CD4-positive, alpha-beta T cell treated with Interleukin-10 for 1 hour (primary cell): ENCODE measurements at places on chromosomes 16 and 17.

GRCh38 chr17:80394629-80395216 lies 20.2 kb upstream of the ENDOV start:
- no peak for DNase-seq

- peak; percentile 29 for DNase-seq
Measured at GRCh38 chr16:81204798-81205680, 33.5 kb upstream of the BCO1 start.

- no peak for DNase-seq
Measured at GRCh38 chr16:61362585-61362984, 673.7 kb downstream of the CDH8 start.

- DNase-seq: no peak
Measured at GRCh38 chr17:58996968-58997367, 109.7 kb downstream of the TRIM37 start.

DNA sequence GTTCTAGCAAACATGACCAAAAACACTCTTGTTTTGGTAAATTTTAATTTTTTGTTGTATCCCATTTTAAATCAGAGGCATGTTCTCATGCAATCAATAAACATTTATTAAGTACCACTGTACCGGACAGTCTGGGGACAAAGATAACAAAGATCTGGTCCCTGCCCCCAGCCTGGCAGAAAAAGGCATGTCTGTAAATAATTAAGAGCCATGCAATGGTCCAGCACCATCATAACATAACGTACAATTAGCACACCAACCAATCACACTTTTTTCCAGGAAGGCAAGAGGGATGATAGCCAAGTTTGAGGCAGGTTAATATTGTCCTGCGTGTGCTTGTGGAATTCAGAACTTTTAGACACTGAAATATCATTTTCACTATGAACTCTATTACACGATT lies 3.5 kb downstream of the KCNJ16 start:
- no peak for DNase-seq

GRCh38 chr17:70168977-70169708 lies at the start of gene KCNJ2:
Gene KCNJ2, plus strand, starts transcription at chr17:70169532. Its CDS starts 5,508 bp downstream, at chr17:70175040.
- peak; percentile 51 for DNase-seq

GRCh38 chr17:57480438-57481196 lies 224.3 kb downstream of the MSI2 start:
- no peak for DNase-seq

DNA sequence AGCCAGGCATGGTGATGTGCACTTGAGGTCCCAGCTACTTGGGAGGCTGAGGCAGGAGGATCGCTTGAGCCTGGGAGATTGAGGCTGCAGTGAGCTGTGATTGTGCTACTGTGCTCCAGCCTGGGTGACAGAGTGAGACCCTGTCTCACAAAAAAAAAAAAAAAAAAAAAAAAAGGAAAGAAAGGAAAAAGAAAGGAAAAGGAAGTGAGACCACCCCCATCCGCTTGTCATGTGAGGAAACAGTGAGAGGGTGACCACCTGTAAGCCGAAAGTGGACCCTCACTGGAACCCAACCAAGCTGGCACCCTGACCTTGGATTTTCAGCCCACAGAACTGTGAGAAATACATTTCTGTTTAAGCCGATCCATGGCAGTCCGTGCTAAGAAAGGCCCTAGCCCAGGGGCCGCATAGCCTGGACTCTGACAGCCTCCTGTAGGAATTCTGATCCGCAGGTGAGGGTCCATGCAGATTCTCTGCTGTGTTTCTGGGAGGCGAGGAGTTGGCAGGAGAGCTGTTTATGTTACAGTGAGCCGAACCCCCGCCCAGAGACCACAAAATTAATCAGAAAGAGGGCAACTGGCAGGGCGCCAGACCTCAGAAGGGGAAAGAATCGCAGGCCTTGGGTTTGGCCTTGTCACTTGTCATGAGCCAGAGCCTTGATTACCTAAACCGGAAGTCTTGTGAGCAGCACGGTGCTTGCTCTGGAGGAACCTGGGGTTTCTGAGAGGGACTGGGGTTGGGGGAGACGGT lies 945 bp downstream of the SGSH start:
- peak; percentile 92 for DNase-seq

DNA sequence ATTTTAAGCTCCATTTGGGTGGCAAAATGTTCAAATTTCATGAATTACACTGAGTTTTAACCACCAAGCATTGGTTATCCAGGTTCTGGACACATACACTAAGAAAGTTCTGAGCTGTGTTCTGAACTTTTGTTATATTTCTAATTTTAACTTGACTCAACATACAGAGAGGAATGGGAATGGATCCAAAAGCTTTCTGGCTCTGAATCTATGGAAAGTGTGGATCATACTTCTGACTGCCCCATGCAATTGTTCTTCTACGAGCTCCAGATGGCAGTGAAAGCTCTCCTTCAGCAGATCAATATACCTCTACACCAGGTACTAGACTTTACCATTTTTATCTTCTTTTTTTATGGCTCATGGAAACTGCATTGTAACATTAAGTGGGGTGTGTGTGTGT lies 113.0 kb upstream of the NOG start:
- no peak for DNase-seq

- DNase-seq: no peak
Measured at GRCh38 chr16:75096656-75097055, 19.9 kb downstream of the LDHD start.

DNA sequence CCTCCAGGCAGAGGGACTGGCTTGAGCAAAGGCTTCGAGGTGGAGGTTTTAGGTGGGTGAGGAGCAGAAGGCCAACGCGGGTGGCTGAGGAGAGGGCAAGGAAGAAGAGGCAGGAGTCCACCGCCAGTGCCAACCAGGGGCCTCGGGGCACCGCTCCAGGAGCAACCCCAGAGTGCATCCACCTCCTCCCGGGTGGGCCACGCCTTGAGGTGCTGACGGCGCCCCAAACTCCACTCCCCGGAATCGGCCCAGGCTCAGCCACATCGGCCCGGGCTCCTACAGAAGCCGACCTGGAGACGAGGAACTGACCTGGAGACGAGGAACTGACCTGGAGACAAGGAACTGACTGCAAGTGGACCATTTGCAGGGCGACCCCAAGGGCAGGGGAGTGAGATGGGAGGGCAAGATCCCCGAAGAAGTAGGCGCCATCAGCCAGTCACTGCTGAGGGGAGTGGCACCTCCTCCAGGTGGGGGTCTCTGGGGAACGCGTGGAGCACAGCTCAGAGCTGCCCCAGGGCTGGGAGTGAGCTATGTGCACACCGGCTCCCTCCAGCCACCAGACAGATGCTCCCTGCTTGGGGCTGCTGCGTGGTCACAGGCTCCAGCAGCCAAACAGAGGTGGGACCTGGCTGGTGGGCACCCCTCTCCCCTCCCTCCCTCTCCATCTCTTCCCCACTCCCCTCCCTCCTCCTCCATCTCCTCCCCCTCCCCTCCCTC lies 29.2 kb upstream of the CBFA2T3 start:
- no peak for DNase-seq

DNA sequence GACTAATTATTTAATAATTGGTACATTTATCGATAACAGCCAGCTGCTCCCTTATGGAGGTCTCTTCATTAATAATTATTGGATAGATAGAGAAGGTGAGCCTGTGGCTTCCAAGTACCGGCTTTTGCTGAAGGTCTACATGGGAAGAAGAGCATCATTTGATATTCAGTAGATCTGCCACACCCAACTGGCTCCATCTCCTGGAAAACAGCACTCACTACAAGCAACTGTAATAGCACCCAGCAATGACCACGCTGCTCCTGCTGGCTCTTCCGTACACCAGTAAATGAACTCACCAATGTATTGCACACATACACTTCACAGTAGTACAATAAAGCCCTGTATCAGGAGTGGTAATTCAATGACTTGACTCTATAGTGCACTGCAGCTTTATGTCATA lies 19.5 kb downstream of the MARVELD3 start:
- DNase-seq: no peak

DNA sequence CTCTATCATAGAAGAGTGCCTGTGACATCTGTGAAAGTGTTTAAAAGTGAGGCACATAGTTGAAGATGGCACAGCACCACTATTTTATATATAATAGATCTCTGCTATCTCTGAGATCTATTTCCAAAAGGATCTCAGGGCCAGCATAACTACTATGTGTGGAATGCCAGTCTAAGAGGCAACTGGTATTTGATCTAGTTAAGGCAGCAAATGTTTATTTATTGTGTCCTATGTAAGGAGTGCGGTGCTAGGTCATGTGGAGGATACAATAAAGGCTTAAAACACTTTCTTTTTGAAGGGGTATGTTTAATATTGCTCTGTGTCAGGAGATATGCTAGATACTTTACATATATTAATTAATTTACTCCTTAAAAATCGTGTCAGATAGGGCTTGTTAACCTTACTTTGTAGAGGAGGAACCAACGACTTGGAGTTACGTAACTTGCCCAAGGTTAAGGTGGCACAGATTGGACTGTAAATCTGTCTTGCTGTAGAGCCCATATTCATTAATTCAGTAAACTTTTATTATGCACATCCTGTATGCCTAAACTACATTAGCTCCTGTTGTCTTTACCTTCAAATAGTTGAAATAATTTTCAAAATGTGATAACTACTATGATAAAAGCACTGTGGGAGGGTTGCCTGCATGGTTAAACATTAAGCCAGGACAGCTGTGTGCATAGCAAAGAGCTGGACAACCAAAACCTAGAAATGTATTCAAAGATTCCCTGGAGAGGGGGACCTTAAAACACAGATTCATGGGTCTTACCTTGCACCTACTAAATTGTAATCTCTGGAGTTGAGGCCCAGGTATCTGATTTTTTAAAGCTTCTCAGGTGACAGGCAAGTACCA lies 83.3 kb downstream of the NLK start:
- no peak for DNase-seq

DNA sequence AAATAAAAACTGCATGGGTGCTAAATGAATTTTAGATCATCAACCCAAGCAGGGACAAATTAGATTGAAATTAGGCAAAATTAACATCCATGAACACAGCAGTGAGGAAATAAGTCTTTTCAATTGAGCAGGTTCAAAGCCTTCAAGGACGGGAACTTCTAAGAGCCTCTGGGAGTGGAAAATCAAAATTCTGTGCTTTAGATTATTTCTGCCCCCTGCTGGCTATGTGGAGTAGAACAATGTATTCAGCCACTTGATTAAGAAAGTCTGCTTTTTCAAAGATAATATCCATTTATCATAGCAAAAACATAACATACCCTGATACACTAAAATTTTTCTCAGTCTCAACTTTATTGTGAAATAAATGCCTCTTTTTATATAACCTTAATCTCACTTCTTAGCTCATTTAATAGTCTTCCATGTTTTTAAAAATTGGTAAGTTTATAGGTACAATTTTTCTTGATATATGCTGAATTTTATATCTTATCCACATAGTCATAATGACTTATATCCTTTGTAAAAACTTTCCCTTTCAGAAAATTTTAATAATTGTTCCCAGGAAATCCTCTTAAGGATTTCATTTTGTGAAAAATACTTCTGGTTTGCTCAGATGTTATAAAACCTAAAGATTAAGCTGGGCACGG lies 28.1 kb upstream of the NOL11 start:
- peak; percentile 75 for DNase-seq

DNA sequence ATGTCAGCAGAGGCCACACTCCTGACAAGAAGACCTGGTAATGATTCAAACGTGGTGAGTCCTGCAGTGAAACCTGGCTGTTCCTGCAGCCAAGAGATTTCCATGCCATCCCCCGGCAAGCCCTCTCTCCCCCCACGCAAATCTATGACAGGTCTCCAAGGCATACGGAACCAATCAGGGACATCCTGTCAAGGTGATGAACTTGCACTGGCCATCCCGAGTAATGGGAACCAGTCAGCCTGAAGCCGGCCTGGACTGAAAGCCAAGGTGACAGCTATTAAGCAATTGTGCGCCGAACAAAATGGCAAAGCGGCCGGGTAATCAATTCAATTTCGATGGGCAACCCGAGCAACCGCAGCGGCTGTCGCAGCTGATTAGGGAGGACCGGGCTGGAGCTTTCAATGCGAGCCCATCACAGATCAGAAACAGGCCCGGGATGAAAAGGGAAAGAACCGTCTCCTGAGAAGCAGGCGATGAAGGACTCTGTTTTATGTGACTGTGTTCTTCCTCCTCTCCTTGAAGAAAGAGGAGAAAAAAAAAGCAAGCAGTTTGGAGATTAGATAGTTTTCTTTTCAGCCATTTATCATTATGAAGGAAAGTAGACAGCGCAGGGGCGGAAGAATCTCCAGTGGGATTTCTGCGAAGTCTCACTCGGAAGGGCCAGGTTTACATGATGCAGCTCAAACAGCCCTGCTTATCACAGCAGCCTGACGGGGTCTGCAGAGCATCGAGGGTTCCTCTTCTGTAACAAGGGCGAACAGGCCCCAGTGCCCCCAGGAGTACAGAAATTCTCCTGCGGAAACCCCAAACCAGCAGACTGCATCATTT lies 35.2 kb downstream of the TBX4 start:
- no peak for DNase-seq

GRCh38 chr16:10219742-10220141 lies 37.5 kb upstream of the GRIN2A start:
- DNase-seq: no peak

GRCh38 chr17:77905766-77906165 lies 52.7 kb upstream of the TNRC6C start:
- DNase-seq: no peak
